Hepatocyte (in vitro differentiated cells): ENCODE measurements at places on chromosomes 13 and 19. TPM values are rescaled to one million over a fixed set of nuclear protein-coding genes. Genes with fewer than 3 reads are reported as not detected.
A peak's percentile ranks its signal among the peaks of the same experiment; 100 is the strongest.

The IPO5 gene
- 98.3 and 104 TPM in 2 replicates for total RNA-seq

The MED26 gene
- total RNA-seq, result 4.9 and 6.6 TPM in 2 replicates

The GPR12 gene
- total RNA-seq, result not detected in 2 replicates

The ISYNA1 gene
- total RNA-seq, result 51.5 and 54.9 TPM in 2 replicates

The CFD gene
- 3.3 and 9.0 TPM in 2 replicates for total RNA-seq

The DNAJC3 gene
- total RNA-seq, result 80.7 and 91.4 TPM in 2 replicates

The DENND1C gene
- total RNA-seq, result 0.48 and 1.5 TPM in 2 replicates

GRCh38 chr19:18478545-18479311 is 40.8 kb upstream of the ISYNA1 start:
- DNase-seq, result peak; percentile 80

DNA sequence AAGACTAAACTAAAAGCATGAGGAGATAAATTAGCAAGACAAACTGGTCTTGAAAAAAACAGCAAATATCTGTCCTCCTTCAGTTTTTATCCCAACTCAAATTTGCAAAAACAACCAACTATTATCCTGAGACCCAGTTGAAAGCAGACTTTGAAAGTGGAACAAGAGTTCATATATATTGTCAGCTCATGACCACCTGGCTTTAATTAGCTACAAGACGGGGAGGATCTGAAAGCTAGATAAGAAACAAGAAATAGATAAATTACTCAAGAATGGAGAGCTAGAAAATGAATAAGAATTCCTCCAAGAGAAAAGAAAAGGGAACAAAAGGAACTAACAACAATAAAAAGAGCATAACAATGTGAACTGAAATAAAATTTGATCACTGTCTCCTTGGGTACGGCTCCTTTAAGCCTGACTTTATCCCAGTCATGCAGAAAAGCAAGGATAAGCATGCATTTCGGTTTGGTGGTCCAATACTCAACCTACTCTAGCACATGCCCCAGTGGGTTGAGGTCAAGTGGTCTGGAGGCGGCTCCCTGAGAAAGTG is 246.9 kb downstream of the DCLK1 start:
- no peak for DNase-seq

DNA sequence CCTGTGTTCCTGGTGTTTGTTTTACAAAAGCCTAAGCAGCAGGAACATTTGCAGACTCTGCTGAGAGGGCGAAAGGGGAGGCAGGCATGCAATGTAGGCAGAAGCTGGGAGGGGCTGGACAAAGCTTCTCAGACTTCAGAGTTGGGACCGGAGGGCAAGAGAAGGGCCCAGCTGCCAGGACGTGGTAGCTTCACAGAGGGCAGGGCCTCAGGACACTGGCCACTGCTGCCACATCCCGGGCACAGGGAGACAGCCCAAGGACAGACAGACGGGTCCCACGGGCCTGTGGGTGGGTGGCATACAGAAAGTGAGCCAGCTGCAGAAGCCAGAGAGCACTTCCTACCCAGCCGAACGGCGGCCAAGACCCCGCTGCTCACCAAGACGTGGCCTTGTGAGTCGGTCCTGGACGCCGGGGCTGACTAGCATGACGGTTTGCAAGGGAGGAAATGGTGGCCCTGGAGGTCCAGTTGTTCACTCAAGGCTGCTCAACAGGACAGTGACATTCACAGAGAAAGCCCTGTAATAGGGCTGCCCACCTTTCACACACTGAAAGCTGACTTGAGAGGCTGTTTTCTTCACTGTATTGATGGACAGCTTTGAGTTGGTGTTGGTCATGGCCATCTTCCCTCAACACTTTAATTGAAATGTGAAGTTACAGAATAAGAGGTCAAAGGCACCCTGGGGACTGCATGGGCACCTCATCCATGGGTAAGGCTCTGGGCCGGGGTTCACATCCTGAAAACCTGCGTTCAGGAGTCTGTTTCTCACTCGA is 23.7 kb upstream of the TFDP1 start:
- DNase-seq, result no peak

GRCh38 chr19:38047641-38048040 is 140.6 kb downstream of the SIPA1L3 start:
- no peak for DNase-seq

- peak; percentile 96 for DNase-seq
Observed at GRCh38 chr19:6739390-6739882, at the start of gene TRIP10. TSS of gene TRIP10 (plus strand) at chr19:6739680. CDS start at chr19:6739762, 82 bp downstream.

DNA sequence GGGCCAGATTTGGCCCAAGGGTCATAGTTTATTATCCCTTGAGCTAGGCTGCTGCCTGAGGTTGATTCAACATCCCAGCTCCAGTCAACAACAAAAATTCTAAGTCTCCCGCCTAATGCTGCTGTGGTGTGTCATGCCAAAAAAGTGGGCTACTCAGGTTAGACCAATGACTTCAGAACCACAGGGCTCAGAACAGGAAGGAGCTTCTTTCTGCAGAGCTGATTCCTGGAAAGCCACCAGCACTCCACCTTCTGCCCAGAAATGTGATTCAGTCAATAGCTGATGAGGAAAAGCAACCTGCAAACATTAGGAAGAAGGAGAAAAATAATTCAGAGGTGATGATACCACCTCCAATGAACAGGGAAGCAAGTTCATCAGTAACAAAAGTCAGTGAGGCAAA is 56.1 kb upstream of the SERPINE3 start:
- no peak for DNase-seq

DNA sequence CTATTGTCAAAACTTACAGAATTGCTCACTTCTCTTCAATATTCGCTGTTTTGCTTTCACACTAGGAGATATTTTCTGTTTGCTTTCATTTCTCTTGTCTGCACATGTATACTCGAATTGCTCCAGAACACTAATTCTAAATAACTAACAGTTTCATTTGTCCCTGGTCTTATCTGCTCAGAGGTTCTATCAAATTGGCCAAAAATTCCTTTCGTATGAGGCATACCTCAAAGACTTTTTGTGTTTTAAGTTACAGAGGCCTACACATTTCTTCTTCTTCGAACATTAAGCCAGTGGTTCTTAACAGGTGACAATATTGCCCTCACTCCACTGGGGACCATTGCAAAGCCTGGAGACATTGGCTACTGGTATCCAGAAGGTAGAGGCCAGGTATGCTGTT is 1314.6 kb downstream of the EFNB2 start:
- DNase-seq, result no peak

- peak; percentile 72 for DNase-seq
Observed at GRCh38 chr13:113904411-113904810, 40.5 kb upstream of the GAS6 start.

GRCh38 chr13:92126399-92126798 is 728.0 kb downstream of the GPC5 start:
- no peak for DNase-seq

- DNase-seq, result no peak
Observed at GRCh38 chr13:113854238-113855011, 9.5 kb downstream of the GAS6 start.

GRCh38 chr19:52963247-52963618 is 552 bp upstream of the ZNF816 start:
- DNase-seq, result peak; percentile 44
